ENCODE measurements at places on chromosomes 3 and 15.

GRCh38 chr3:39130026-39130425 lies 22.5 kb downstream of the TTC21A start:
- no peak for DNase-seq

GRCh38 chr15:88637841-88638625 lies 783 bp upstream of the ISG20 start:
- DNase-seq: no peak

- DNase-seq: no peak
These were observed 106.1 kb downstream of the FILIP1L start for GRCh38 chr3:100008081-100008698.

- DNase-seq: no peak
These were observed 137.9 kb upstream of the COL8A1 start for GRCh38 chr3:99500485-99500884.

DNA sequence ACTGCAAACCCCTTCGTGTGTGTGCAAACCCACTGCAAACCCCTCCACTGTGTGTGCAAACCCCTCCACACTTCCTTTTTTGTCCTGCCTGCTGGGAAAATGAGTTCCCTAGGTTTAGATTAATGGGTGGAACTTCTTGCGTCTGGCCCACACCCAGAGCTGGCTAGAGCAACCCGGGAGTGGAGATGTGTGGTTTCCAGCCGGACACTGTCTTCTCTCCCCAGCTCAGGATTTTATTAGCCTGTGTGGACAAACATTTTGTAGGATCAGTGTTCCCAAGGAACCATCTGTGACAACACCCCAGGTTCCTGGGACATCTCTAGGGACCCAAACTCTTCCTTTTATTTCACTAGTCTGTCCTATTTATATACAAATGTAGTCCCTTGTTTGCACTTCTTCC lies 9.6 kb upstream of the LRRK1 start:
- no peak for DNase-seq

DNA sequence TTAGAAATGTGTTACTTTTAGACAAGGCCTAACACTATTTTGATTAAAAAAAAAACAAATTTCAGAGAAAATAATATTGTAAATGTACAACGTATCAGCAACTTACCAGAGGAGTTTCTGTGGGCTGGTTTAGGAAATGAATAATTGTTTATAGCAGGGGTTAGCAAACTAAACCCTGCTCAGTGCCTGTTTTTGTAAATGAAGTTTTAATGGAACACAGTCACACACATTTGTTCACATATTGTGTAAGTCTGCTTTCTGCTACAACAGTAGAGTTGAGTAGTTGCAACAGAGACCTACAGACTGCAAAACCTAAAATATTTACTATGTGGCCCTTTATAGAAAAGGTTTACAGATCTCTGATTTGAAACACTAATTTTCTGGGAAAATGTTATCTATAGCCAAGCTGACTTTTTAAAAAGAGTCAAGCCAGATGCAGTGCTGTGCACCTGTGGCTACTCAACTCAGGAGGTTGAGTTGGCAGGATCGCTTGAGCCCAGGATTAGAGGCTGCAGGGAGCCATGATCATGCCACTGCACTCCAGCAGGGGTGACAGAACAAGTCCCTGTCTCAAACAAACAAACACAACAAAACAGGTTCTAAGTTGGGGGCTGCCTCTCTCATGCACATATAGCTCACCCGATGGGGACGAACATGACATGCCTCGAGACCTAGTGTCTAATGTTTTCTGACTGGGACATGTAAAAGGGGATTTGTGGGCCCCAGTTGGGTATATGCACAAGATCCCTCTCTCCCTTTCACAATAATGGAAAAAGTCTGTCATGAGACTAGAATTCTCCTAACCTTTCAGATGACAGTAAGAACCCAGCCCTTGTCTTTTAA lies 182.5 kb downstream of the TNIK start:
- DNase-seq: no peak

DNA sequence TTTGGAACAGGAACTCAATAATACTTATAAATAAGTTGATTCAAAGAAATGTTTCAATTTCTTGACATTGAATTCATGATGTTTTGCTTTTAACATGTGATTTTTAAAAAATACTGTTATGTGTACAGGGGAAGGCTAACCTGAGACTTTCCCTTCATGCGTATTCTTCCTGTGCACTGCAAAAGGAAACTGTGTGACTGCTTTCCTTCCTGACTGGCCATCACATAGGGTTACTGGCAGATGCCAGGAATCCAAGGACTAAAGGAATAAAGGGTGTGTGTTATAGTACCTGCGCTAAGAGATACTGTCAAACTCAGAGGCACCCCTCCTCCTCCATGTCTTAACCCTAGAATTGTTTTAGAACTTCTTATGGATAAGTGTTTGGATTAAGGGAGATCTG lies 236.0 kb downstream of the UBE2E2 start:
- DNase-seq: no peak

DNA sequence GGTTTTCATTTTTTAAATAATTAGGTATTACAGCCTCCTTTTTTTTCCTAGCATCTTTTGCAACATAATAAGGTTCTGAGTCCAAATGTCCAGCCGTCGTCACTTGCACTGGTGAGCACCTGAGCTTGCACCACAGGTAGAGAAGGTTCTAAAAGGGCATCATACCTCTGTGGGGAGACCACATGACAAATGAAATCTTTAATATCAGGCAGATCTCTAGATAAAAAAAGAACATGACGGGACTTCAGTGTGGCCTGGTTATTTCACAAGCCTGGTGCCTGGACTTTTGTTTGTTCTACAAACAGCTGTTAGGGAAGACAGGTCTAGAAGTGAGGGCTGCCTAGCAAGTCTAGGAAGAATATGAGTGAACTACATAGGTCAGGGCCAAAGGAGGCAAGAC lies 3.6 kb downstream of the ZBED2 start:
- DNase-seq: no peak

DNA sequence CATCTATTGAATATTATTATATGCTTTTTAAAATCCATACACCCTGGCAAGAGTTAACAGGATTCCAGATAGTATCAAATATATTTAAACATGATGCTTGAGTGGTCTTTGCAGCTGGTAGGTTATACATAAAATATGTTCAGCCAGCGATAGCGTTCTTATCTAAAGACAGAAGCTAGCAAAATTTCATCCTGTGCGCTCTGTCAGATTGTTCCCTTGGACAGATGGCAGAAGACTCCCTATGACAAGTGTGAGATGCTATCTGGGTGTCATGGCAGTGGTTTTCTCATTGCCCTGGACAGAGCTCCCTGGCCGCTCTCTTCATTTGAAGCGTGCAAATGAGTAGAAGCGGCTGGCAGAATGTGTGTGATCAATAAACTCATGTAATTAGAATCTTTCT lies 175.2 kb upstream of the SOX14 start:
- DNase-seq: no peak

DNA sequence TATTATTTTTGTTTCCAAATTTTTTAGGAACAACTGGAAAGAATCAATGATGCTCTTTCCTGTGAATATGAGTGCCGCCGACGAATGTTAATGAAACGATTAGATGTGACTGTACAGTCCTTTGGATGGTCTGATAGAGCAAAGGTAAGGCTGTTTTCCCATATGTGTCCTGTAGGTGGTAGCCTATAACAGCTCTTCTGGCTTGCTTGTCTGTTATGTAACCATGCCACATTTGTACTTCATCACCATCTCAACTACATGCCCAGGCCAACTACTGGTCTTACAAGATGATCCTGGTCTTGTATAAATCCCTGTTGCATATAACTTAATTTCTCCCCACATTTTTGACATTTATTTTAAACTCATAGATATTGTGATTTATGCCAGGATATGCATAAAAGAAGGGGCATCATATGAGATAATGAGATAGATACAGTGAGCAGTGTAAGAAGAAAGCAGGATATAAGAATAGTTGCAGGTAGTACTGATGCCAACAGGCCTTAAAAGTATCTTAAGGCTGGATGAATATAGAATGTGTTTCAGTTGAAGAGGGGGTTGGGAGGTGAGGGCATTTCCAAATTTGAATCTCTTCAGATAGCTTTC lies 20.3 kb downstream of the FAM98B start:
- DNase-seq: no peak

GRCh38 chr3:183287301-183287971 lies 34.4 kb downstream of the B3GNT5 start:
- no peak for DNase-seq

DNA sequence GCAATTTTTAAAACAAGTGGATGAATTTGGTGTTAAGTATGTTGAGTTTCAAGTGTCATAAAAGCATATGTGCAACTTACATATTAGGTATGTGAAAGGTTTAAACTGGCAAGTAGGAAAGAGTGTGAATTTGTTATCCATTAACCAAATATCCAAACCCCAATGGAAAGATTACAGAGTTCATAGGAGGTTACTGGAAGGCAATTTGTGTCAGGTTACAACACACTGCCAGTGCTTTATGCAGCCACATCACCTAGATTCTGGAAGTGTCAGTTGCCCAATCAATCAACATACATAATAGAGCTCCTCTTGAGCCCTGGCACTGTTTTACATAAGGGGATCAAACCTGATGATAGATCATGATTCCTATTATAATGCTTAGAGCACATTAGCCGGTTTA lies 261.0 kb downstream of the ROBO1 start:
- DNase-seq: no peak

DNA sequence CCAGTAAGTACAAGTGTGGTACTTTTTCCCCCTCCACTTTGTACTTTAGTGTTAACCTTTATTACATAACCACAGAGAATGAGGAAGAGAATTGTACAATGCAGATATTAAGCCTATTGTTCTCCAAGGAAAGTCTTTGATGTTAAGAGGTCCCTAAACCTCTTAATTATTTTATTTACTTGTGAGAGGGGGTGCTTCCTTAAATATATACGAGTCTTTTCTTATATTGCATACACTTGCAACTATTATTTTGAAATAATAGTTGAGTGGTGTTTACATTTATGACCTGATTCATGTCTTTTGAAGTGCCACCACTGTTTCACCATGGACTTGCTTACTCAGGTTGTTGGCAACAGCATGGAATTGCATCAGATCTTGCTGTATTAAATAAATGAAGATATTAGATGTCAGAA lies 10.1 kb downstream of the USP3 start:
- DNase-seq: no peak

- no peak for DNase-seq
These were observed 97.2 kb upstream of the CCNL1 start for GRCh38 chr3:157257101-157257500.

DNA sequence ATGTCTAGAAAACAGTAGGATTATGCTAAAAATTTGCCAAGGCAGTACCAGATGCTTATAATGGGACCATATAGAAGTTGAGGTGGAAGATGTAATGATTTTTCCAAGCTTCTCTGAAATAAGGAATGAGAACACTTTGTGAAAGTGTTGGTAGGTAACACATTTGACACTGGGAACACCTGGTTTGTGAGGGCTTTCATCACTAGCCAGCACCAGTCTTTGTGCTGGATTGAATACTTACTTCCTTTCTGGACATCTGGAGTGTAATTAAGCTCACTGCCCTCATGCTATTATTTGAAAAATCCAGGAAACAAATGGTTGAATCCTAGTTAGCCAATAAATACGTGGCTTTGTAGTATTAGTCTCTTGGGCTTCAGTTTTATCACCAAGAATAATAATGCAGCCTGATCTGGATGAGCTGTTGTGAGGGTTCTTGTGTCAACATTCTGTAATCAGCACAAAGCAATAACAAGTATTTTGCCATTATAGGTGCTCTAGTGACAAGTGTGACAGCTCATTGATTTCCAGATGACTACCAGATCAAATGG lies 12.9 kb downstream of the CCDC80 start:
- DNase-seq: no peak

DNA sequence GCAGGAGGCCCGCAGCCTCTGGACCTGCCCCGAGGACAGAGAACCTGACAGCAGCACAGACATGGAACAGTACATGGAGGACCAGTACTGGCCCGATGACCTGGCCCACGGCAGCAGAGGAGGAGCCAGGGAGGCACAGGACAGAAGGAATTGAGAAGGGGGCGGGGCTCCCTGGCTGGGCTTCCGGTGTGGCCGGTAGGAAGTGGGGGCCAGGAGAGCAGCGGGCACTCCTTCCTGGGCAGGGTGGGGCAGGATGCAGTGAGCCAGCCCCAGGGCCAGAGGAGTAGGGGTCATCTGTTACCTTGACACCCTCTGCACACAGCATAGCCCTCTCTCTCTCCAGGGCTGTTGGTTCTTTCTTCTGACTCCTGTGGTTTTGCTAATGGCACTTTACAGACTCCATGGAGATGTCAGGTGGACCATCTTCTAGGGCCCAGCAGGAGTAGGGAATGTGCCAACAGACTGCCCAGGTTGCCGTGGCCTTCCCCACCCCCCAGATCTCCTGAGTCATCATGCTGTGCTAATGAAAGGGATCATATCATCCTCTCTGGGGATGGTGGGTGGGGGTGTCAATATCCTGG lies 8.6 kb upstream of the ISG20 start:
- DNase-seq: no peak

- no peak for DNase-seq
These were observed 166.9 kb downstream of the DCLK3 start for GRCh38 chr3:36597422-36597821.

GRCh38 chr3:163768048-163768447 lies 1310.2 kb downstream of the SI start:
- no peak for DNase-seq

- DNase-seq: no peak
These were observed 238.5 kb upstream of the LRRN1 start for GRCh38 chr3:3560591-3561311.

GRCh38 chr15:31383139-31383538 lies 56.5 kb downstream of the KLF13 start:
- DNase-seq: no peak

GRCh38 chr15:93467337-93467736 lies 378.3 kb upstream of the RGMA start:
- no peak for DNase-seq

GRCh38 chr15:75590239-75590638 lies 11.1 kb upstream of the PTPN9 start:
- no peak for DNase-seq

GRCh38 chr3:20230954-20231353 lies 44.9 kb upstream of the SGO1 start:
- DNase-seq: no peak

GRCh38 chr15:85004550-85004949 lies 22.9 kb downstream of the PDE8A start:
- DNase-seq: no peak

DNA sequence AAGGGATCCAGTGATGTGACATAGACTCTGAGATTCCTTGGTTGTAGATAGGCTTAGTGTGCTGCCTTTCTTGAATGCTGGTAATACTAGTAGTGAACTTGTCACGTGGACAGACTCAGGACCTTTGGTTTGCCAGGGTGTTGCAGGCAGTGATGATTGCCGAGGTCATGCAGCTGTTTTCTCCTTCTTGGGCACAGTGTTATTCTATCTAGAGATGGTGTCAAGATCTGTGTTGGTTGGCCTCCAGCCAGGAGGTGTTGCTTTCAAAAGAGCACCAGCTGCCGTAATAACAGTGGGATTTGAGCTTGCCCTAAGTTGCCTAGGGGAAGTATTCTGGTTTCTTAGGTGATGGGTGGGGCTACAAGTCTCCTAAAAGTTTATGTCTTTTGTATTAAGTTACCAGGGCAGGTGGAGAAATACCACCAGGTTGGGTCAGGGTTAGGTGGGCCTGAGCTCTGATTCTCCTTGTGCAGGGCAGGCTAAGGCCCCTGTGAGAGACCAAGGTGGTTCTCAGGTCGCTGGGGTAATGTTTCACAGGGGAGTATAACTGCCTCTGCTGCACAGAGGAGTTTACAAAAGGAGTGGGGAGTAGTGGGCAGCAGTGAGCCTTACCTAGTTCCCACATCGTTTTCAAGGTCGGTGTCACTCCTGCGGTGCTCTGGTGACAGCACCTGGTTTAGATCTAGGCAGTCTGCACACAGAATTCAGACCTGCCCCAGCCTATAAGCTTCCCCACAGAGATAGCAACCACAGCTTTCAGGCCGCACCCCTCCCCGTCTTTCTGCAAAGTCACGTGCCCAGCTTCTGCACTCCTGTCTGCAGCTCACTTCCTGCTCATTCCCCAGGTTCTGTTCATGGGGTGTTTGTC lies 350.3 kb downstream of the DOCK3 start:
- DNase-seq: no peak

Data from 8988T (cell line).